ENCODE measurements at places on chromosomes 7 and 10. TPM values are rescaled to one million over a fixed set of nuclear protein-coding genes. Genes with fewer than 3 reads are reported as not detected.

NPSR1 gene
- total RNA-seq: not detected

DNA sequence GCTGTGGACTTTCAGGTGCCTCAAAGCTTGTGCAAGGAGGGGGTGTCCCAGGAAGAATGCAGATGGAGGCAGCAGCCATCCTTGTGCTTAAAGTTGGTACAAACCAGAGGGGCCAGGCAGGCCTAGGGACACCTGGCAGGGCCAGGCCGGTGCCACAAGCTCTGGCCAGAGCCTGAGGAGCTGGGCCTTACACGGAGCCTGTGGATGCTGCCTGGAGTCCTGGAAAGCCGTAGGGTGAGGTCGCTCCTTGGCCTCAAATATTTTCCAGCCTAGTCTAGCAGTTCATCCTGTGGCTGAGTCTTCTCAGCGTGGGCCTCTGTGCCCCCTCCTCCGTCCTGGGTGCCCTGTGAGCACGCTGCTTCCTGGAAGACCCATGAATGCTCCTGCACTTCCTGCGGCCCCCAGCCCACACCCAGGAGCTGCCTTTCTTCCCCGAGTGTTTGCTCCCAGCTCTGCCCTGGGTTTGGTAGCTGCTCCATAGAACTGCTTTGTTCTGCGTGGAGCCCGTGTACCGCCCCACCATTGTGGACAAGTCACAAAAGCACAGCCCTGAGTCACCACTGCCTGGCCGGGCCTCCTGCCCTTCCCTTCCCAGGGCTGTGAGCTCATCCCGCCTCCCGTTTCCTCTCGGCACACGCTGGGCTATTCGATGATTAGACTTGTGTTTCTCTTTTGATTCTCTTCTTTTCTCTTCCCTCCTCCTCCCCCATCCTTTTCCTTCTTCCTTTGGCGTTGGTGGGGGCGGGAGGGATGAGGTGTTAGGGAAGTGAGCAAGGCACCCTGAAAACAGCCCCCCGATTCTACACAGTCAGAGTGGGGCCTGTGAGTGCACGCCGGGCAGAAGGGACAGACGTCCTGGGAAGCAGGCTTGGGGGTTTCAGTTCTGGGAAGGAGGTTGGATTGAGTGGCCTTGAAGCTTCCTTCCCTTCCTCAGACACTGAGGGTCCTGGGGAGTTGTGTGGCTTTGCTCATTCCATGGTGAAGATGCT lies 73.2 kb upstream of the SHH start:
- no peak for DNase-seq

GRCh38 chr10:87861566-87861952 lies 1.8 kb downstream of the KLLN start:
- no peak for DNase-seq

- no peak for DNase-seq
Observed at GRCh38 chr10:58651040-58651439, 138.4 kb downstream of the BICC1 start.

Measured in activated naive CD8-positive, alpha-beta T cell treated with anti-CD3 and anti-CD28 coated beads, Interleukin-2, amount 10 ng/mL, durations not matched to agents 7 days and 5 days (primary cell).